ENCODE measurements at places on chromosomes 3 and 15.

- no peak for DNase-seq
Observed at GRCh38 chr15:75666823-75667501, 19.2 kb downstream of the SNX33 start.

- DNase-seq, result no peak
Observed at GRCh38 chr3:142614059-142614626, 17.9 kb downstream of the PLS1 start.

DNA sequence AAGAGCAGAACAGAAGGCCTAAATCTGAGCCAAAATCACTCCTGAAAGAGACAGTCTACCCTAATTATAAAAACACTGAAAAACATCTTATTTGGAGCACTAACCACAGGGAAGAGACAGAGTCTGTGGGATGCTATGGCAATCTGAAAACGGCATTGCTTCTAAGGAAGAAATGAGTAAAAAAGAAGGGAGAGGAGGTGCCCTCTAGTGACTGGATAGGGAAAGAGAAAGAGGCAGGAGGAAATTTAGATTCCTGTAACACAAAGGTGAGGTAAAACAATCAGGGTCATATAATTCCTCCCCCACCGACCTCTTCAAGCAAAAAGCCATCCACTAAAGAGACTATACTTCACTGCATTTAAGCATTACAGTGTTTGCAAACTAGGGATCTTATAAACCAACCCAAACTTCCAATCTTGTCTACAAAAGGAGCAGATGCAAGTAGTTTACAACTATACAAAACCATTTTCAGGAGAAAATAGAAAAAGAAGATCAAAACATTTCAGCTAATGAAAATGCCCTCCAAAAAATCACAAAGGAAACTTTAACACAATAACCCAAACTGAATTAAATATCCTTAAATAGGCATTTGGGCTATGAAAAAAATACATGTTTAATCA, 32.6 kb downstream of the HACD2 start:
- DNase-seq, result peak; percentile 54

GRCh38 chr3:183123891-183124290, 24.6 kb upstream of the MCCC1 start:
- DNase-seq, result no peak

- no peak for DNase-seq
Observed at GRCh38 chr3:133763797-133764683, 17.8 kb downstream of the TF start.

DNA sequence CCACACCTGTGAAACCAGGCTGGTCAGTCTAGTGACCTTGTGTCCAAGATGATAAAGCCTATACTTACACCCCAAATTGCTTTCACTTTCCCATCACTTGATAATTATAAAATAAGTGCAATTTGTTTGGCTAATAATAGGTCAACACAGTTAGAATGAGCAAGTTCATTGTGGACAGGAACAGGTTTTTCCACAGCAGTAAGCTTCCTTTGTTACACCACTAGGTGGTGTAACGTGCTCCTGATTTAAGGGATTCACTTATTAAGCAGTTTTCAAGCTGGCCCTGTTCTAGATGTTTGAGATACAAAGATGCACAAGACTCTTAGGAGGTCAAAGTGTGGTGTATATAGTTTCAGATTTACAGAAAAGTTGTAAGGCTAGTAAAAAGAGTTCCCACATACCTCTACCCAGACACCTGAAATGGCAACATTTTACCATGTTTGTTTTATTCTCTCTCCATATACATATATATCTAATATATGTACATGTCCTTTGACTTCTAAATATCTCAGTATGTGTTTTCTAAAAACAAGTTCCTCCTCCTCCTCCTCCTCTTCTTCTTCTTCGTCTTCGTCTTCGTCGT, 6.8 kb upstream of the MFSD1 start:
- no peak for DNase-seq

- DNase-seq, result no peak
Observed at GRCh38 chr3:35864871-35865270, 225.5 kb downstream of the ARPP21 start.

DNA sequence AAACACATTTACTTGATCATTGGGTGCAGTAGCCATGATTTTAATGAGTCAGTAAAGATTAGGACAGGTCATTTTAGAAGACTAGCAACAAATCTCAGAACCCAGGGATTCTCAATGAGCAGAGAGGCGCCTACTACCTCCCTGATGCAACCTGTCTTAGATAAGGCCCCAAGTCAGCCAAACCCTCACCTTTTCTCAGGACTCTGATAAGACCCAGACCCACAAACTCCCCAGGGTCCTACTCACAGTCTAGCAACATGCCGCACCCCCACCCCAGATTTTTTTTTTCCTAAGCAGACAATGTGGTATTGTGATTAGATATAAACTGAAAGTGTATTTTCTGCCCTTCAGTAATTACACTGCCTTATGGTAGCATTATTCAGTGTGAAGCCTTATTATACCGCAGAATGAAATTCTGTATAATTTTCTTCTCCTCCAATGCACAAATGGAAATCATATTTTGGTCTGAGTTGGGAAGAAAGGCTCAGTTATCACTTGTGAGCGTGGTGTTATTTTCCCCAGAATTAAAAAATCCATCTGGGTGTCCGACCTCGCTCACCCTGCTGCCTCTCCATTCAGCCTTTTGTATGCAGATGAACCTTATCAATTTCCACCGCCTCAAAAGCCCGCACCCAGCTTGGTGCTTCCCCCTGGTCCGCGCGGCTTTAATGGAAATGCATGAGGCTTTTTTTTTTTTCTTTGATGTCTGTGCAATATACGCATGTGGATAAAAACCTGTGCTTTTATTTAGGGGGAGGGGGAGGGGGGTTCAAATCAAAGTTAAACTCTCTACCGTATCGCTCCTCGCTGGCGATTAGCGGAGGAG, 122.0 kb upstream of the SOX14 start:
- no peak for DNase-seq

DNA sequence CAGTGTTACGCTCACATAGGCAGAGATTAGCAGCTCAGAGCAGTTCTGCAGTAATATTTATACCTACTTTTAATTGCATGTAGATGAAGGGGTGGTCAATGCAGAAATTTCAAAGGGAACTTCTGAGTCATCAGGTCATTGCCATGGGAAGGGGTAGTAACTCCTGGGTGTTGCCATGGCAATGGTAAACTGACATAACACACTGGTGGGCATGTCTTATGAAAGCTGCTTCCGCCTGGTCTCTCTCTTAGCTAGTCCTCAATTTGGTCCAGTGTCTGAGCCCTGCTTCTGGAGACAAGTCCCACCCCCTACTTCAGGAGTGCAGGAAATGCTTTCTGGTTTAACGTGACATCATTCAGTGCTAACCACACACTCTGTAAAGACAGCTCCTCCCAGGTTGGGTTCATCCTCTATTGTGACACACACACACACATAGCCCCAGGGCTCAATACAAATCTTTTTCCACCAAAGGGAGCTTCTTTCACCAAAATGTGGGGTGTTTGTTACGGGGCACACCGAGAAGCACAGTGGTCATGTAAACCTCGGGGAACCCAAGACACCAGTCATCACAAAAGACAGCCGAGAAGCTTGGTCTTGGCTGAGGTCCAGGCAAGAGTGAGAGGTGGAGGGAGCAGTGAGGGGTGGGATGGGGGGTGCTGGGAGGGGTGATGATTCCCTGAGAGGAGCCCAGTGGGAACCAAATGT, 74.5 kb downstream of the TLE3 start:
- DNase-seq, result no peak

DNA sequence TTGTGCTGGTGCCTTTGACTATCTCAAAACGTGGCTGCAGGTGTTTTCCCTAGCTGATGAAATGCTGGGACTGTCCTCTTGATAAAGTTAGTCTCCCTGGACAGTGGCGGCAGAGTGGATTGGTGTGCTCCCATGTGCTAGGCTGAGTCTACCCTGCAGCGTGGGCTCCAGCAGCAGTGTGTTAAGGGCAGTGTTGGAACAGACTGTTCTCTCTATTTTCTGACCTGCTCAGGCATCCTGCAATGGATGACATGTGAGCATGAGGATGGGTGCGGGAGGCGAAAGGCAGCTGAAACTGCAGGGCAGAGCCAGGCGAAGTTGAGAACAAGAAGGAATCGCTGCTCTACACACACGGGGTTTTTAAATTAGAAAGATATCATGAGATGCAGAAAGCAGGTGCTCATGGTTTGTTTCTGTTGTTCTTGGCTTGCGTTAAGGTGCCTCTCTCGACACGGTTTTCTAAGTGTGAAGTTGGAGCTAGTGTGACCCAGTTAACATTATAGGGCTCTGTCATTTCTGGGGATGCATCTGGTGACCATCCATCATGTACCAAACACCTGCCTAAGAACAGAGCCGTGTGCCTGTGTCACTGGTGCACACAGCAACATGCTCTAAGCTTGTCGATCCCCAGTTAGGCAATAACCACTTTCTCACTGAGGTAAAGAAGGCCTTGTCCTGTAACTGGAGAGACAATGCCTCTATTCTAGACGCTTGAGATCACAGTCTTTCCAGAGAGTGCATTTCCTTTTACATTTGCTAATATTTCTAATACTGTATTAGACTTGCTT, 44.3 kb downstream of the SLCO3A1 start:
- DNase-seq, result no peak

DNA sequence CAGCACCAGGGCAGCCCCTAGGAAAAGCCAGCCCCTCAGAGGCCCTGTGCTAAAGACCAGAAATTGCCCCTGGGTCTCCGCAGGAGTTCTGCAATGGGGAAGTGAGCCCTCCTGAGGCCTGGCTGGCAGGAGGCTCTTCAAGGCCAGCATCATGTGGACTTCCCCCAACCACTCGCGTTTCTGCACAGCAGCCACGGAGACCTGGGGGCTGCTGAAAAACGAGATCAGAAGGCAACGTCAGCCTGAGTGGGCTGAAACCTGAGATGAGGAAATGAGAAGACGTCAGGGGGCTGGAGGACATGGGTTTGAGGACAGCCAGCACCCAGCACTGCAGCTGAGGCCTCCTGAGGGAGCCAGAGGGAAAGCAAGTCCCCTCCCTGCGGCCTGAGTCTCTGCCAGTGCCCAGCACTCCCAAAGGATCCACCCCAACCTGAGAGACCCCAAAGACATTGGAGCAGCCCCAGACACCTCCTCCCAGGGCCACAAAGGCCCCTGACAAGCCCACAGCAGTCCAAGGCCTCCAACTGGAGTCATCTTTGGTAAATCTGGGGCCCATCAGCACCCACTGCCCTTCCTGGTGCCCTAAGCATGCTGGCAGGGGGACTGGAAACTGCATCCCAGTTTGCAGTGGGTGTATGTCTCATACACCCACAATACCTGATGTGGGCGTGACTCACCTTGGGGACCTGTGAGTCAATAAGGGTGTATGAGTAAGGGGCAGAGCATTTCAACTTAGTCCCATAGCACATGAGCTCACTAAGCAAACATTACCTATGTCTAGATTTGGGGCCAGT, 29.2 kb upstream of the CYP11A1 start:
- no peak for DNase-seq

GRCh38 chr3:13045904-13046568, 27.2 kb downstream of the IQSEC1 start:
- DNase-seq, result peak; percentile 87

DNA sequence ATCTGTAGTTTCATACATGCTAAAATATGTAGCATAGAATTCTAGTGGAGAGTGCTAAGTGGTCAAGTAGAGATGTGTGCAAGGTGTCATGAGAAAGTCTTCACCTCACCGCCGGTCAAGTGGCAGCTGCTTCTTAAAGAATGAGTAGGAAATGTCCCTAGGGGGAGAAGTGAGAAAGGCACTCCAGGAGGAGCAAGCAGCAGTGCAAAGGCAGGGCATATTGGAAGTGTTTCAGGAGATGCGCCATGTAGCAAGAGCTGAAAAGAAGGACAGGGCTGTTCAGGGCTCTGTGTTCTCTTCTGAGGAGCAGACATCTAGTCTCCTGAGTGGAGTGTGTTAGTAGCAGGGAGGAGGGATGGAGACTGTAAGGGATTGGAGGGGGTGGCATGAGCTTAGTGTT, 312.4 kb upstream of the SEMA6D start:
- peak; percentile 77 for DNase-seq

GRCh38 chr3:191707817-191708216, 246.9 kb downstream of the PYDC2 start:
- DNase-seq, result no peak

GRCh38 chr15:65101891-65102708, 12.9 kb downstream of the UBAP1L start:
- no peak for DNase-seq

- DNase-seq, result no peak
Observed at GRCh38 chr15:85745525-85746150, 49.1 kb downstream of the KLHL25 start.

GRCh38 chr3:127351775-127352350, 64.0 kb upstream of the PRR20G start:
- DNase-seq, result no peak

DNA sequence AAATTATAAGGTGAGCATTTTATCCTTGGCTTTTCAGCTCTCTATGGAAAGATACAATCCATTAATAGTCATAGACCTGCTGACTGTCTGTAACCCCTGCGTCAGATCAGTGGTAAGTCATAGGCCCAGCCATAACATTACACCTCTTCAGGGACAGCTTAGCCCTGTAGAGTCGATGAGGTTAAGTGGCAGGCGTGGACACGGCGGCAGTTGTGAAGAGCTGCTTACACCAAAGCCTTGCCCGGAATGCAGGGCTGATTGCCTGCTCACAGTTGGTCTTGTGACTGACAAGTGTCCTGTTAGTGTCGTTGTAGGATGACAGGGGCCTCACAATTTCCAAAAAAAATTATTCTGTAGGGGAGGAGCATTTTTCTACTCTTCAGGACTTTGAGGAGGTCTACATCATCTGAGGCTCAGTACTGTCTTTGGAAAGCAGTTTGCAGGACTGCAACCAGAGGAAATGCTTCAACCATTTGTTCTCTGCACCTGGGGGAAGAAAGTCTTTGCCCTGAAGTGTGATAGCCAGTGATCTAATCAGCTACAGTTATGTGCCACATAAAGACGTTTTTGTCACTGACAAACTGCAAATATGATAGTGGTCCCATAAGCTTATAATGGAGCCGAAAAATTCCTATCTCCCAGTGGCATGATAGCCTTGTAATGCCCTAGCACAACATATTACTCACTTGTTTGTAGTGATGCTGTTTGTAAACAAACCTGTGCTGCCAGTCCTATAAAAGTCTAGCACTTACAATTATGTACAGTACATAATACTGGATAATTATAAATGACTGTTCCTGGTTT, 14.9 kb upstream of the SELENOT start:
- no peak for DNase-seq

- DNase-seq, result peak; percentile 37
Observed at GRCh38 chr3:80556763-80557162, 789.0 kb upstream of the ROBO1 start.

GRCh38 chr3:70072180-70072579, 72.6 kb downstream of the SAMMSON start:
- no peak for DNase-seq

- no peak for DNase-seq
Observed at GRCh38 chr3:122961146-122961545, 66.4 kb downstream of the SEMA5B start.

- no peak for DNase-seq
Observed at GRCh38 chr3:184430940-184431339, 51.1 kb downstream of the CHRD start.

- no peak for DNase-seq
Observed at GRCh38 chr3:54714035-54714434, 213.8 kb downstream of the LRTM1 start.

GRCh38 chr3:30632065-30632464, 25.7 kb downstream of the TGFBR2 start:
- DNase-seq, result no peak

All from NCI-H524 (cell line).